Astrocyte (in vitro differentiated cells and primary cell): ENCODE measurements at places on chromosomes 5 and 9. TPM values are rescaled to one million over a fixed set of nuclear protein-coding genes. Genes with fewer than 3 reads are reported as not detected.

GRCh38 chr5:169939731-169940130 lies 40.6 kb downstream of the INSYN2B start:
- no peaks in the 10 kb centered on the region for H3K27me3 ChIP-seq
- no peaks in the 10 kb centered on the region for H3K36me3 ChIP-seq
- H3K27ac ChIP-seq: no peak overlapping the region
- H3K4me3 ChIP-seq: no peak overlapping the region
- no peak for DNase-seq
- peaks cover 5% of the 10 kb centered on the region for H3K4me1 ChIP-seq

GRCh38 chr5:75753182-75753581 lies 35.9 kb upstream of the POC5 start:
- no peak overlapping the region for H3K4me3 ChIP-seq
- no peak for DNase-seq
- H3K36me3 ChIP-seq: no peaks in the 10 kb centered on the region
- H3K27ac ChIP-seq: no peak overlapping the region

DNA sequence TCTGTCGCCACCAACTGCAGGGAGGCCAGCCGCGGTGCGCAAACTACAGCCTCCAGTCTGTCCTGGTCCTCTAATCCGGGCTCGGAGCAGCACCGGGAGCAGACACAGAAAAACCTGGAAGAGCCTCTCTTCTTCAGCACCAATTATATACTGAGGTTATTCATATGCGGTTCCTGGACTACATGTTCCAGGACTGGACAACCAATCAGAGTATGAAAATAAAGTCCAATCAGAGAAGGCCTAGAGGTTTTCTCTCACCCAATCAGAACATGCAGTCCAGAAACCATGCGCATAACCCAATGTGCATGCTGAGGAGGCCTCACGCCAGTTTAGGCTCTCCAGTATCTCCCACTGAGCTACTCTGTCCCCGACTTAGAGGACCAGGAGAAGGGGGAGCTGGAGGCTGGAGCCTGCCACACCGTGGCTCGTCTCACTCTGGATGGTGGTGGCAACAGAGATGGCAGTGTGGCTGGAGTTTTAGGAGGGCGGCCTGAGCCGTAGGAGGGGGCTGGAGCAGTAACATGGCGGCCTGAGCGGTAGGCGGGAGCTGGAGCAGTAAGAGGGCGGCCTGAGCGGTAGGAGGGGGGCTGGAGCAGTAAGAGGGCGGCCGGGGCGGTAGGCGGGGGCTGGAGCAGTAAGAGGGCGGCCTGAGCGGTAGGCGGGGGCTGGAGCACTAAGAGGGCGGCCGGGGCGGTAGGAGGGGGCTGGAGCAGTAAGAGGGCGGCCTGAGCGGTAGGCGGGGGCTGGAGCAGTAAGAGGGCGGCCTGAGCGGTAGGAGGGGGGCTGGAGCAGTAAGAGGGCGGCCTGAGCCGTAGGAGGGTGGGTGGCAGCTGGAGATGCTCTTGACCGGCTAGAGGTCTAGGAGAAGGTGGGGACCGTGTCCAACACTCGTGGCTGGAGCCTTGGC lies 20.4 kb upstream of the TRIM52 start:
- no peaks in the 10 kb centered on the region for H3K4me1 ChIP-seq
- no peak overlapping the region for H3K4me3 ChIP-seq
- H3K27me3 ChIP-seq: no peaks in the 10 kb centered on the region
- H3K36me3 ChIP-seq: no peaks in the 10 kb centered on the region
- no peak overlapping the region for H3K27ac ChIP-seq

DNA sequence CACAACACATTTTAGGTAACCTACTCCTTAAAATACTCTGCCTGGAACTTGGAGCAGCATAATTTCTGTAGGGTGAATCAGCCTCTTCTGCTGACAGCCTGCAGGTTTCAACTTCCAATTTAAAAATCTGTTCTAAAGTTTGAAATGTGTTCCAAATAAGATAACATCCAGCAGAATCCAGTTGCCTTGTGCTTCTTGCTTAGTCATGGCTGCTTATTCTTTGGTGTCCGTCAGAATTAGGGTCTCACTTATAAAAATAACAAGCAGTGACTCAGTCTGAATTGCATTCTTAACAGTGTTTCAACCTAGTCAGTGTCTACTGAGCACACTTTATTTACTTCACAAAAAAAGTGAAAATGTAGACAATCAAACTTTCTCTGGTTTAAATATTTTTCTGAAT lies 3.7 kb downstream of the CDH6 start:
- DNase-seq: peak; percentile 89
- H3K4me1 ChIP-seq: peaks cover 27% of the 10 kb centered on the region
- no peaks in the 10 kb centered on the region for H3K36me3 ChIP-seq
- peak overlapping the region; percentile 71 for H3K27ac ChIP-seq
- peak overlapping the region; percentile 26 for H3K4me3 ChIP-seq

DNA sequence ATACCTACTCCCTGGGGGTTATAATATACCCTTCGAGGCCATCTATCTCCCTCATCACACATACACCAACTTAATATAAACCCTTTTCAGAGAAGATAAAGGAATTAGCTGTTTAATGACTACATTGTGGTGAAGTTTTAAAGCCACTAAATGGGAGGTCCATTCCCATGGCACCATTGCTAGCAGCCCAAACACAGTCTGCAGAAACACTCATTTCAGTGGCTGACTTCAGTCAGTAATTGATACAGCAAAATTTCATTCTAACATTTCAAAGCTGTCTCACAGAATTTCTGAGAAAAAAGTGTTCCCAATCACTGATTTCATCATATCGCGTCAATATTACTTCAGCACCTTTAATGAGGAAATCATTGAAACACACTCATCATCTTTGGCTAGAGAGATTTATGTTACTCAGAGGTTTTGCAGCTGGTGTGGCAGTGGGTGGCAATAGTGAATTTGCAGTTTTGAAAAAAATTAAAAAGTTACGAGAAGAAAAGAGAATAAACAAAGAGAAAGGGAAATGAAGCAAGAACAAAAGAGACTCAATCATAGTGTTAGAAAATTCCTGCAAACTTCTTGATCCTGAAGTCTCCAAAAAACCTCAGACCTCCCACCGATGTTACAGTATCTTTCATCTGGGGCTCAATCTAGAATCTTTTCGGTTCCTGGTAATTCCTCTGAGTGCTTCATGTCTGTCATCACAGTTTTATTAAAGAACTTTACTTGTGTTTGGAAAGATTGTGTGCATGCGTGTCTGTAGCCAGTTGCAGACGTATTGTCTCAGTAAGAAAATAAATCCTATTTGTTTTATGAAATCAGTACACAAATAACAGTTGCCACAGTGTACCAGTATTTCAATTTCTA lies 105.0 kb downstream of the ERCC6L2 start:
- no peak overlapping the region for H3K27ac ChIP-seq
- H3K4me3 ChIP-seq: no peak overlapping the region
- peaks cover 3% of the 10 kb centered on the region for H3K36me3 ChIP-seq
- H3K4me1 ChIP-seq: no peaks in the 10 kb centered on the region

DNA sequence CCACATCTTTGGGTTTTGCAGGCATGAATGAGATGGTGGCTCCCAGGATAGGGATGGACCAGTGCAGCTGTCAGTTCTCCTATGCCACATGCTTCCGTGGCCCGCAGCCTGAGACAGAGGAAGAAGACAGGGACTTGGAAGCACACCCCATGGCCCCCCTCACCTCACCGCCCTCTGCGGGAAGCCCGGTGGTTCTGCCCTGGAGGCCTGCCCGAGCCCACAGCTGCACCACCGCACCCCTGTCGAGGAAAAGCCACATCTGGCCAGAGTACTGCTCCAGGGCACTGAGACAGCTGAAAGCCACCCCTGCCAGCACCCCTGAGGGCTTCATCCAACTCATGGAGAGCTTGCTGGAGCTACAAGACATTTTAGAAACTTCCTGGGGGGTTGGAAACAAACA lies 7.6 kb upstream of the TRMT10B start:
- H3K4me3 ChIP-seq: no peak overlapping the region
- peaks cover 3% of the 10 kb centered on the region for H3K4me1 ChIP-seq
- DNase-seq: no peak
- H3K27ac ChIP-seq: no peak overlapping the region

DNA sequence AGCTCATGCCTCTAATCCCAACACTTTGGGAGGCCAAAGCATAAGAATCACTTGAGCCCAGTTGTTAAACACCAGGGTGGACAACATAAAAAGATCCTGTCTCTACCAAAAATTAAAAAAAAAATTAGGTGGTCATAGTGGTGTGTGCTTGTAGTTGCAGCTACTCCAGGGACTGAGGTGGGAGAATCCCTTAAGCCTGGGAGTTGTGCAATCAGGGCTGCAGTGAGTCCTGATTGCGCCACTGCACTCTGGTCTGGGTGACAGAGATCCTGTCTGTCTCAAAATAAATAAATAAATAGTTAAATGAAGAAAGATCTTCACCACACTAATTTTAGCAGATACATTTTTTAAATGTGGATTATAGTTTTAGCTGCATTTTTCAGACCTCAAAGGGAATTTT lies 433.2 kb downstream of the MAT2B start:
- DNase-seq: no peak
- no peak overlapping the region for H3K27ac ChIP-seq
- no peaks in the 10 kb centered on the region for H3K36me3 ChIP-seq
- no peak overlapping the region for H3K4me3 ChIP-seq
- H3K27me3 ChIP-seq: no peaks in the 10 kb centered on the region

DNA sequence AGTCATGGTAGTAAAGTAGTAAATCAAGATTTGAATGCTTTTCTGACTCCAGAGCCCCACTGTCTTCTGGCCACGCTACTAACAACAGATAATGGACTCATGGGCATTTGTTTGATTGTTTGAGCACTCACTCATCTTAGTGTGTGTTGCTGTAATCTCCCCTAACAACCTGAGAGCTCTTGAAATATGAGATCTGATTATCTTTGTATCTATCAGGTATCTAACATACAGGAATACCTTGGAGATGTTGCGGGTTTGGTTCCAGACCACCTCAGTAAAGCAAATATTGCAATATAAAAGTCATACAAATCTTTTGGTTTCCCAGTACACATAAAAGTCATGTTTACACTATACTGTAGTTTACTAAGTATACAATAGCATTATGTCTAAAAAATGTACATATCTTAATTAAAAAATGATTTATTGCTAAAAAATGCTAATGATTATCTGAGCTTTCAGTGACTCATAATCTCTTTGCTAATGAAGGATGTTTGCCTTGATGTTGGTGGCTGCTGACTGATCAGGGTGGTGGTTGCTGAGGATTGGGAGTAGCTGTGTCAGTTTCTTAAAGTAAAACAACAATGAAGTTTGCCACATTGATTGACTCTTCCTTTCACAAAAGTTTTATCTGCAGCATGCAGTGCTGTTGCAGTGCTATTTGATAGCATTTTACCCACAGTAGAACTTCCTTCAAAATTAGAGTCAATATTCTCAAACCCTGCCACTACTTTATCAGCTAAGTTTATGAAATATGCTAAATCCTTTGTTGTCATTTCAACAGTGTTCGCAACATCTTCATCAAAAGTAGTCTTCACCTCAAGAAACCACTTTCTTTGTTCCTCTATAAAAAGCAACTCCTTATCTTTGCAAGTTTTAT lies 92.2 kb downstream of the ZNF462 start:
- peaks cover 26% of the 10 kb centered on the region for H3K4me1 ChIP-seq
- no peak overlapping the region for H3K27ac ChIP-seq
- H3K27me3 ChIP-seq: no peaks in the 10 kb centered on the region
- no peak for DNase-seq
- no peak overlapping the region for H3K4me3 ChIP-seq

DNA sequence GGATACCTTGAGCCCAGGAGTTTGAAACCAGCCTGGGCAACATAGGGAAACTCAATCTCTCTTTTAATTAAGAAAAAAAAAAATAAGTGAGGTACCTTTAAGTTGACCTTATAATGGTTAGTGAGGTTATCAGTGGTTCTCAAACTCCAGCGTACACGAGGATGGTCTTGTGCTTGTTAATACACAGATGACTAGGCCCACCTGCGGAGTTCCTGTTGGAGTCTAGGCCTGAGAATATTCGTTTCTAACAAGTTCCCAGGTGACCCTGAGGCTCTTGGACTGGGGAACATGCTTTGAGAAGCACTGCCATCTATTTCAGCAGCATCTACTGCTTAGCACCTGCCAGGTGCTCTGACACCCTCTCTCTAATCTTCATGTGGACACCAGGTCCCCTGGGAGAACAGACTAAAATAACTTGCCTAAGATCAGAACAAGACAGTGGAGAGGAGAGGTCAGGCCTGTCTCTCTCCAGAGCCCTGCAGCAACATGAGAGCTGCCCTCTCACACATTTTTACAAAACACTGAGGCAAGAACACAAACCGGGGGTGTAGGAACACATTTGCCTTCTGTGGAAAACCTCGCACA lies 24.6 kb downstream of the TLE1 start:
- no peak overlapping the region for H3K4me3 ChIP-seq
- DNase-seq: no peak
- H3K4me1 ChIP-seq: peaks cover 9% of the 10 kb centered on the region
- H3K27me3 ChIP-seq: no peaks in the 10 kb centered on the region
- H3K27ac ChIP-seq: no peak overlapping the region

GRCh38 chr9:109231593-109231992 lies 64.5 kb upstream of the FRRS1L start:
- no peak for DNase-seq
- no peak overlapping the region for H3K27ac ChIP-seq
- no peak overlapping the region for H3K4me3 ChIP-seq
- no peaks in the 10 kb centered on the region for H3K36me3 ChIP-seq

DNA sequence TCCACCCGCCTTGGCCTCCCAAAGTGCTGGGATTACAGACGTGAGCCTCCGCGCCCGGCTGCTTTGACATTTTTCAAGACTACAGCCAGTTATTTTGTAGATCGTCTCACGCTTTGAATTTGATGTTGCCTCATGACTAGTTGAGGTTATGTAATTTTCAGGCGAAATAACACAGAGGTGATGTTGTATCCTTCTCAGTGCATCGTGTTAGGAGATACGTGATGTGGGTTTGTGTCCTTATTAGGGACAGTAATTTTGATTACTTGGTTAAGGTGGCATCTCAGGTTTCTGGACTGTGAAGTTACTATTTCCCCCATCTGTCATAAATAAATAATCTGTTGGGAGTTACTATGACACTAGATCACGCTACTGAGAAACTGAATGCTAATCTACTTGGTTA lies 25.0 kb downstream of the CTNNA1 start:
- peaks cover 19% of the 10 kb centered on the region for H3K36me3 ChIP-seq
- H3K4me1 ChIP-seq: no peaks in the 10 kb centered on the region
- H3K4me3 ChIP-seq: no peak overlapping the region
- no peak for DNase-seq
- H3K27ac ChIP-seq: no peak overlapping the region

TLX3 gene
- total RNA-seq: not detected in 2 replicates

OTP gene
- total RNA-seq: 0.16 and 0.17 TPM in 2 replicates

PTGR1 gene
- 36.9 and 43.5 TPM in 2 replicates for total RNA-seq

CCL27 gene
- total RNA-seq: 0.52 TPM in 1 of 2 replicates, not detected in the other
